Aorta (tissue), 5 donors: ENCODE measurements at places on chromosomes 6 and 20. TPM values are rescaled to one million over a fixed set of nuclear protein-coding genes. Genes with fewer than 3 reads are reported as not detected.

DNA sequence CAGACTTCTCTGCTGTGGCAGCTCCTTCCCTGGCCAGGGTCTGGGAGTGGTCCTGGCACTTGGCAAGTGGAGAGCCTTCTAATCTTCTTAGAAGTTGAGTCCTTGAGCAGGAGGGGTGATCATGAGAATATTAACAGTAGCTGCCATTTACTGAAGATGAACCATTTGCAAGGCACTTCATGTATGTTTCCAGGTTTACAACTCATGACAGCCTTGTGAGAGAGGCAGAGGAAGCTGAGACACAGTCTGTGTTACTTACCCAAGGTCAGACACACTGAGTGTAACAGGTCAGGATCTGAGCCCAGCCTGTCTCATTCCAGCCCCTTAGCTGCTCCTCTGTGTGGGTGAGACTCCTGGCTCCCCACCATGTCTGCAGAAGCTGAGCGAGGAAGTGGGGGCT lies 45.5 kb upstream of the SRF start:
- peak; percentile 46 for DNase-seq

The ADTRP gene
- total RNA-seq = 1.2 TPM

- DNase-seq = no peak
Measured at GRCh38 chr20:52226370-52226769, 34.8 kb upstream of the ZFP64 start.

DNA sequence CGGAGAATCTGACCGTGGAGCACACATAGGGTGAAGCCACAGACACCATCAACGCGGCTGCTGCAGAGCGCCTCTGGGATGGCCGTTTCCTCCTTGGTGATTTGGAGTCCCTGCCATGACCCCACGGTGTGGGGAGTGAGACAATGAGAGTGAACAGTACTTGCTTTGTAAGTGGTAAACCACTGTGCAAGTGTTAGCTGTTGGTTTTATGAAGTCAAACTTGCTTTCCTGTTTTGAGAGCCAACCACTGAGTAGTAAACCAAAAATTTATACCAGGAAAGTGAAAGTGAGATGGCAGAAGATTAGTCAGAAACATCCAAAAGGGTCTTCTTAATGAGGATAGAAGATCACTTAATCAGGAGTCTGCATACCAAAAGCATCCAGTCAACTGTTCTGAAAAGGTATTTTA lies 160.7 kb downstream of the FOXC1 start:
- no peak for DNase-seq

DNA sequence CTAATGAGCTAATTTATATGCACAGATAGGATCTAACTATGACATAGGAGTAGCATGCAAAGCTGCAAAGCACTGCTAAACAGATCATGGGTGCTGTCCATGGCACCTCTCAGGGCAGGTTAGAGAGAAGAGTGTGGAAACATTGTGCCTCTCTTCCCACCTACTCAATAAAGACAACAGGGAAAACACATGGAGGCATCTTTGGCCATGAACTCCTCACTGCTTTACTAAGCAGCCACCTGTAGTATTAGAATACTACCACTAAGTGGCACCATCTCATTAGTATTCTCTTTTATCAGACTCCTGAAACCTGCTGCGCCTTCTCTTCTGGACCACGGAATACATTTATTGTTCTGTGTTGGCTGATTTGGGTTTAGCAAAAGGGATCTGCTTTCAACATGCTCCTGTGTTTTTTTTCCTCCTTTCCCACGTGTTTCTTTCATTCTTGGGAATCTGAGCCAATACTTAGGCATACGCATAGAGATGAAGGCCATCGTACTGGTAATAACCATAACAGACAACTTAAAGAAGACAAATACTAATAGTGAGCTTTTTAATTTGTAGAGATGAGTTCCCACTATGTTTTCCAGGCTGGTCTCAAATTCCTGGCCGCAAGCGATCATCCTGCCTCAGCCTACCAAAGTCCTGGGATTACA lies 9.4 kb upstream of the HDDC2 start:
- DNase-seq = no peak

GRCh38 chr6:37783025-37783855 lies 36.3 kb upstream of the ZFAND3 start:
- no peak for DNase-seq

DNA sequence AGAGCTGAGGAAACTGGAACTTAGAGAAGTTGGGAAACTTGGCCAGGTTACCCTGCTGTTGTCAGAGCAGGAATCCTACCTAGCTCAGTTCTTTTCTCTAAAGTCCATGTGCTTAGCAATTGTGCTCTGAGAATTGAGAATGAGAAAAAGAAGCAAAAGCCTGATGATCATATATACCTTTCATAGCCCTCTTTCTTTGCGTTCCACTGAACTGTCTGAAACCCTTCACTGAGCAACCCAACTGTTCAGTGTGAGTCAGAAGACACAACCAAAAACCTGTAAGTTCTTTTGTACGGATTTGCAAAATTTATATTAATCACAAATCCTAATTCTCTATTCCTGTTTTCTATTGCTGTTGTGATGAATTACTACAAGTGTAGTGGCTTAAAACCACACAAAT lies 80.6 kb downstream of the PHF3 start:
- no peak for DNase-seq

GRCh38 chr20:43842126-43843020 lies 72.3 kb upstream of the TOX2 start:
- no peak for DNase-seq

- DNase-seq = peak; percentile 96
Measured at GRCh38 chr6:30326526-30327231, at the start of gene TRIM39. TRIM39 (plus strand) TSS chr6:30326927; CDS start chr6:30329318, 2,391 bp downstream.

DNA sequence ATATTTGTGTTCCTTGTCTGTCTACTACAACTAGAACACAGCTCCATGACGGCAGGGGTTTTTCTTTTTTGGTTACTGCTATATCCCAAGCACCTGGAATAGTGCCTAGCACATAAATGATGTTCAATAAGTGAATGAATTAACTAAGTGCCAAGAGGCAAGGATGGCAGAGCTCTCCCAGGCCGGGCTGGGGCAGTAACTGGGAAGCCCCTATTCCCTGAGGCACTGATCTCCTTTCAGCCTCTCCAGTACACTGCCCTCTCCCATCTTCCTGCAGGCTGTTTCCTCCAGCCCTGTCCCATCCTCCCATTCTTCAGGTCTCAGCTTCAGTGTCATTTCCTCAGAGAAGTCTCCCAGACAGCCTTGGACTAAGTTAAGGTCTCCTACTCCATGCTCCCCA lies 29.0 kb upstream of the SPDEF start:
- peak; percentile 23 for DNase-seq

- DNase-seq = no peak
Measured at GRCh38 chr20:16752082-16752481, 3.9 kb downstream of the OTOR start.

- DNase-seq = no peak
Measured at GRCh38 chr6:13178107-13178506, 150.2 kb downstream of the TBC1D7 start.

- DNase-seq = no peak
Measured at GRCh38 chr6:128807577-128807976, 75.4 kb upstream of the LAMA2 start.

DNA sequence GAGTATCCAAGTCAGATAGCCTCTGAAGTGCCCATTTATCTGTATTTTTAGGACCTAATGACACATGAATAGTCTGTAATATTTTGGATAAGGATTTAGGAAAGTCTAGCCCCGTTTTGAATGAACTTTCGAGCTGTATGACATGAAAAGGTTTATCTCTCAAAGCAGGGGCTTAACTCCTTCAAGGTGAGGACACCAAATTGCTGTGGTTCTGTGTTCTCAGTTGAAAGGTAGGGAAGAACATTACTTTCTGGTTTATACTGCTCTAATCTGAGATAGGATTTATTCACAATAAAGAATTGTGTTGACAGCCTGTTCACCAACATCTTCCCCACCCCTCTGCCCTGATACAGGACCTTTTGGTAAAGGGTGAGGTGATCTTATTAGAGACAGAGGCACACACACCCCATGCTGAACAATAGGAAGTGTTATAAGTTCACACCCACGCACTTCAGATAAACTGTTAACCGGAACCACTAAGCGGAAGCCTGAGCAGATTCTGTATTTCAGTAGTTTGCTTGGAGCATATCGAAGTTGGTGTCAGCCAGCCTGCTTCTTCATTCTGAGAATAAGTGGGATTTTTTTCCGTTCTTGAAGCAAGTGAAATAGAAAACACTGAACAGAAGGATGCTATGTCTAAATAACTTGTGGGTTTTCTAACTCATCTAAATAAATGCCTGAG lies 223.3 kb downstream of the TMEM242 start:
- DNase-seq = no peak

DNA sequence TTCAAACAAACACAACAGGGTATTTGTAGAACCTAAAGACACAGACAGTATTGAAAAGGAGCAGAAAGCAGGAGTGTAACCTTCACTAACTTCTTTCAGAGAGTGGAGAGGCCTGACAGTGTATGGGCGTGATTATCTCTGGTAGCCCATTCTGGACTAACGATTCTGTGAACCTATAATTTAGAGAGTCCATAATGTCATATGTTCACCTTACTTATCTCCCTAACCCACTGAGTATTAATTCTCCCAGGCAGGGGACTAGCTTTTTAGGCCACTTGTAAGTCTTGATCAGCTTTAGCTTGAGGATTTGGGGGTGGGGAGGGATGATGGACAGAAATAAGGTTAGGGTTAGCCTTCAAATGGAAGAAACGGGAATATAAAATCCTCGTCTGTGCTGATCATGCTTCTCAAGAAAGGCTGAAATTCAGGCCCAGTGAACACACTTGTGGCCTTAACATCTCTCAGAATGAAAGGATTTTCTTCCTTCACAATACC lies 2.8 kb upstream of the PARD6B start:
- no peak for DNase-seq

The TMEM170B gene
- 7.3 TPM for total RNA-seq

The LAMA2 gene
- total RNA-seq = 40.9 TPM

The PROCR gene
- total RNA-seq = 75.9 TPM

The PTCHD4 gene
- total RNA-seq = 2.4 TPM

- DNase-seq = peak; percentile 31
Measured at GRCh38 chr20:38450412-38450975, 15.4 kb upstream of the SNHG17 start.

The C20orf144 gene
- total RNA-seq = 0.16 TPM

The CYP21A2 gene
- total RNA-seq = 2.2 TPM

DNA sequence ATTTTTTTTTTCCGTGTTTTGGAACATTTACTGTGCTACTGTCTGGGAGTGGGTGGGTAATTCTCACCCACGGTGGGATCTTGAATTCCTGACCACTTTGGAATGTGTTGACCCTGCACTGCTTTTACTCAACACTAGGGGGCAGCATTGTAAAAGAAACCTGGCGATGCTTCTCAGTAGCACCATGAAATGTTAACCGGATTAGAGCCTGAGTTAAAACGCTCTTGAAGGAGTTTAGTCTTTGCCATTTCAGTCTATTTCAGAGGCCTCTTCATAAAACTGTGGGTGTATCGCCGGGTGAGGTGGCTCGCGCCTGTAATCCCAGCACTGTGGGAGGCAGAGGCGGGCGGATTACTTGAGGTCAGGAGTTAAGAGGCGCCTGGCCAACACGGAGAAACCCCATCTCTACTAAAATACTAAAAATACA lies 114.4 kb upstream of the PRND start:
- no peak for DNase-seq

- DNase-seq = no peak
Measured at GRCh38 chr6:81366972-81367371, 385.5 kb downstream of the TENT5A start.

DNA sequence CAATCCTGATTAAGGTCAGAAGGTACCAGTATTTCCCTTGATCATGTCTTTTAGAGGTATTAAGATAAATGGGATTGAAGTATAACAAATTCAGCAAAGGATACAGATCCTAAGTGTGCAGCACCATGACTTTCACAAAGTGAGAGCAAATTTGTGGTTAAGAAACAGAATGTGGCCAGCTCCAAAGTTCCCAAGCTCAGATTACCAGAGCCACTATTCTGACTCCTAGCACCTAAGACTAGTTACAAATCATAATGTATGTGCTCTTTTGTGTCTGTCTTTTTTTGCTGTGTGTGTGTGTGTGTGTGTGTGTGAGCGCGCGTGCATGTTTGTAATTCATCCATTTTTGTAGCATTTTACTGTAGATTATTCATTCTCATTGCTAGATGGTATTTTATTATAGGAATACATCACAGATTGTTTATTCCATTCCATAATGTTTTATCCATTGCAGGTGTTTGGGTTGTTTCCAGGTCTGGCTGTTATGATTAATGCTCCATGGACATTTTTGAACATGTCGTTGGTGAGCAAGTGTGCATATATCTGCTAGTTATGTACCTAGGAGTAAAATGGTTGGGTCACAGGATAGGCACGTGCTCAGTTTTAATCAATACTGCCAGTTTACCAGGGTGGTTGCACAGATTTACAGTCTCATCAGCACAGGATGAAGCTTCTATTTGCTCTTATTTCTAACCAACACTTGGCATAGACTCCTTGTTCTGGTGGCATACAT lies 314.0 kb upstream of the JAG1 start:
- DNase-seq = no peak

DNA sequence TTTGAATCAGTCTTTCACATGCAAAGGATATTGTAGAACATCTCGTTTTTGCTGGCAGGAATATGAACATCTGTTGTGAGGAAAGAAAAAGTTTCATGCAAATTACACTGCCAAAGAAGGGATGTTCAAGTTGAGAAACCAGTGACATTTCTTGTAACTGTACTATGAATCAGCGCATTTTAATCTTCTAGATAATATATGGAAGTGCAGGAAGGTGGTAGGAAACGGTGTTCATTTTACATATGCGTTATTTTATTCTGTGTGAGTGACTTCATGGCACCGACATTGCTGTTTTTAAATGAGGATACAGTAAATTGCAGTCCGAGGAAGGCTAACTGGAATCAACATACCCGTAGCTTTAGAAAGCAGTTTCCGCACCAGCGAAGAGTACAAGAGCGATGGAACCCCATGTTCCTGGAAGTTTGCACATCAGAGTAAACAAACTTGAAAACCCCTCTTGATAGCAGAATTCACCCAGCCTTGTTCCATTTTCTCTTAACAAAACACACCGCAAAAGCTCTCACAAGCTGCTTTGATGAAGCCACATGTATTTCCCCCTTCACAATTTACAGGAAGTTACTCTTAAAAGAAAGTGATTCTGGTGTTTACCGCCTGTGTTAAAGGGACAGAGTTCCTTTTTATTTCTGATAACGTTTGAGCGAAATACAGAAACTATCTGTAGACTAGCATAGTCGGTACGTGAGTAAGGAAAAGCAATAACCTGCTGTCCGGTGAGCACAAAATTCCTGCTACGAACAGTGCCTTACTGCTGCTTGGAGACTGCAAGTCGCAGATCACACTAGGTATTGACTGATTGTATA lies 11.5 kb downstream of the PRDM1 start:
- DNase-seq = no peak

The TEAD3 gene
- 43.5 TPM for total RNA-seq

- no peak for DNase-seq
Measured at GRCh38 chr20:24980291-24981053, 12.1 kb downstream of the APMAP start.
